Stimulated activated CD4-positive, alpha-beta T cell treated with anti-CD3 and anti-CD28 coated beads, TNF-alpha, amount 100 ng/mL, for 4 hours (primary cell): ENCODE measurements at places on chromosomes 11 and 22.

GRCh38 chr11:10688401-10688800, 5.2 kb downstream of the IRAG1 start:
- DNase-seq, result no peak

DNA sequence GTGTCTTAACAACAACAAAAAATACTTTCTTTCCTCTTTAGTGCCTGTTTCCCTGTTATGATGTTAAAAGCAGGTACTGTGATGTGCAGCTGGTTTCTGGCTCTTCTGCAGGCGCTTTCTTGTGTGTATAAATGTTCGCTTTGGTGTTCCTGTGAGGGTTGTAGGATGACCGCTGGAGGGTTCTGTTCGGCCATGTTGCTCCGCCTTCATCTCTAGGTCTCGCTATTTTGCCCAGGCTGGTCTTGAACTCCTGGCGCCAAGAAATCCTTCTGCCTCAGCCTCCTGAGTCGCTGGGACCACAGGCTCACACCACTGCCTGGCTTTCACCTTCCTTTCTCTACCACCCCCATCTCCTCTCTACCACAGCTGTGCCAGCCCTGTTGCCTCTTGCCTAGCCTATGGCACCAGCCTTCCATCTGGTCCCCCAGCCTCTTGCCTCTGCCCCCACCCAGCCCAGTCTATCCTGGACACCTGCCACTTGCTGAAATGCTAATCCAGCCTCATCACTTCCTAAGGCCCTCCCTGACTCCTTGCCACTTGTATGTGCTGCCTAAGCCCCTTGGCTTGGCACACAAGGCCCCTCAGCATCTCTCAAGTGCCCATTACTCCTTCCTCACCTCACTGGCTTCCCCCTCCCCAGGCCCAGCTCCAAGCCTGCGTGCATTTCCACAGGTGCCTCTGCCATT, 5.5 kb downstream of the LRRC74B start:
- no peak for DNase-seq

- DNase-seq, result no peak
Measured at GRCh38 chr11:83249972-83250593, 36.1 kb downstream of the CCDC90B start.

DNA sequence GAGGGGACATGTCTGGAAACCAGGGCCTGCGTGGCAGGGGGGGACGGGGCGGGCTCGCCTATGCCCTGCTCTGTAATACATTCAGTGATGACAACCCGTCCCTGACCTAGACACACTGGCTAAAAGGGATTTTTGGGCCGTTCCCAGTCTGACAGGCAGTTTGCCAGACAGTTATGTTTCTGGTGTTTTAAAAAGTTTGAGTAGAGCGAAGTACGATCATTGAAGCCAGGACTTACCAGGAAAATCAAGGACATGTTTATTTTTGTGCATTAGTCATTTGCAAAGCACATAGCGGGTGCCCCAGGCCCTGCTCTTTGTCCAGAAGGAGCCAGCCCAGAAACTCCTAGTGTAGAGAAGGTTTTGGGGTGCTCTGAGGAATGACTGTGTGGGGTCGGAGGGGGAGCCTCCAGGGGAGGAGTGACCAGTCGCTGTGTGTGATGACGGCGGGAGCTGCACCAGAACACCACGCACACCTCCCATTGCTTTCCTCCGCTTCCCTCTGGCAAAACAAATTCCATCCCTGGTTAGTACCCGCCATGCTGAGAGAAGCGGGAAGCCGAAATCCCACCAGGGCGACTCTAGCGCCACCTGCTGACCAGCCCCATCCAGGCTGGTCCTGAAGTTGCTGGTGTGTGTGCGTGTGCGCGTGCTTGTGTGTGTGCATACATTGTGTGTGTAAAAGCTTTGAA, 50.8 kb downstream of the FBLN1 start:
- no peak for DNase-seq

DNA sequence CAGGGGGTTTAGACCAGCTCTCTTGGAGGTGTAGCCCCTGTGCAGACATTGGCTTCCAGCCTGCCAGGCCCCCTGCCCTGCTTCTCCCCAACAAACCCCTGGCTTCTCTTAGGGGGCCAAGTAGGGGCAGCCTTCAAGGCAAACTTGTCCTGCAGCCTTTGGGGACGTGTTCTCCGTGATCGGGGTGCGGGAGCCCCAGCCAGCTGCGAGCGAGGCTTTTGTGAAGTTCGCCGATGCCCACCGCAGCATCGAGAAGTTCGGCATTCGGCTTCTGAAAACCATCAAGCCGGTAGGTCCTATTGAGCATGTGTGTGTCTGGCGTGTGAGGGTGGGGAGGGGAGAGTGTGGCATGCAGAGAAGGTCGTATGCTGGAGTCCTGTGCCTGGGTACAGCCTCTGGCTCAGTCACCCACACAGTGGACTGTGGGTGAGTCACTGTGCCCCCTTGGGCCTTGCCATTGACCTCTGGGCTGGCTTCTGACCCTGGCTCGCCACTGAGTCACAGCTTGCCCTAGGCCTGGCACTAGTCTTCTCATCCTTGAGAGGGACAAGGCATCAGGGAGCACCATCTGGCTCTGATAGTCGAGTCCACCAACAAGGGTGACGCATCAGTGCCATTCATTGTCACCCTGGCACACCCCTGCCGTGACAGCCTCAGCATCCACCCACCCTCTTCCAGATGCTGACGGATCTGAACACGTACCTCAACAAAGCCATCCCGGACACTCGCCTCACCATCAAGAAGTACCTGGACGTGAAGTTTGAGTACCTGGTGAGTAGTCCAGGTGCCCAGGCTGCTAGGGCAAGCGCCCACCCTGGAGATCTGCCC, 11.4 kb downstream of the SLC16A8 start:
- DNase-seq, result no peak

GRCh38 chr22:44210722-44211121, 30.0 kb downstream of the PARVG start:
- no peak for DNase-seq

DNA sequence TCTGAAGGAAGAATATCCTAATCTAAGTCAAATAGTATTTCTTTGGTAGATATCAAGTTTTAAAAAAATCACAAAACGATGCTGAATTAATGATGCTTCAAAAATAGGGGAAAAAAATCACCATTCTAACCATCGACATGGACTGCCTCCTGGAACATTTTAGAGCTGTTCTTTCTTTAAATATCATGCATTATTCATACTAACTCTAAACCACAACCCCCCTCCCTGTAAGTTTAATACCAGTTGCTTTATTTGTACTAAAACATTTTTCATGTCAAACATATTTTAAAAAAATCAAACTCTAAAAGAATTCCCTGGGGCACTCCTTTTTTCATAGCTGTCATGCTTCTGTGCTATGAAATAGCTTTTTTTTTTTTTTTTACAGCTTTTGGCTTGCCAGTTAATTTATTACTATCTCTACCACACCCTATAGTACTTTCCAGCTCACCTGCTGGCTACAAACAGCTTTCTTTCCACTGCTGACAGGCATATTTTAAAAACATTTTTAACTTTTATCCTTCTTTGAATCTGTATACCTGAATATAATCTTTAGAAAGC, 256.9 kb downstream of the SOX6 start:
- no peak for DNase-seq

- DNase-seq, result no peak
Measured at GRCh38 chr11:131703311-131703710, 332.9 kb downstream of the NTM start.

DNA sequence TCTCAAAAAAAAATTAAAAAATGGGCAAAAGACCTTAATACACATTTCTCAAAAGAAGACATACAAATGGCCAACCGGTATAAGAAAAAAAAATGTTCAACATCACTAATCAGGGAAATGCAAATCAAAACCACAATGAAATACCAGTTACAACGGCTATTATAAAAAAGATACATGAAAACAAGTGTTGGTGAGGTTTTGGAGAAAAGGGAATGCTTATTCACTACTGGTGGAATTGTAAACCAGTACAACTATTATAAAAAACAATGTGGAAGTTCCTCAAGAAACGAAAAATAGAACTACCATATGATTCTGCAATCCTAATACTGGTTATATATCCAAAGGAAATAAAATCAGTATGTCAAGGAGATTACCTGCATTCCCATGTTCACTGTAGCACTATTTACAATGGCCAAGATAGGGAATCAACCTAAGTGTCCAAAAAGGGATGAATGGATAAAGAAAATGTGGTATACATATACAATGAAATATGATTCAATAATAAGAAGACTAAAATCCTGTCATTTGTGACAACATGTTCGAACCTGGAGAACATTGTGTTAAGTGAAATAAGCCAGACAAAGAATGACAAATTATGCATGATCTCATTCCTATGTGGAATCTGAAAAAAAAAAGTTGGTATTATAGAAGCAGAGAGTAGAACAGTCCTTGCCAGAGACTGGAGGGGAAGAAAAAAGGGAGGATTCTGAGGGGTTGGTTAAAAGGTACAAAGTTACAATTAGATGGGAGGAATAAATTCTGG, 256.9 kb upstream of the PITPNB start:
- DNase-seq, result no peak

DNA sequence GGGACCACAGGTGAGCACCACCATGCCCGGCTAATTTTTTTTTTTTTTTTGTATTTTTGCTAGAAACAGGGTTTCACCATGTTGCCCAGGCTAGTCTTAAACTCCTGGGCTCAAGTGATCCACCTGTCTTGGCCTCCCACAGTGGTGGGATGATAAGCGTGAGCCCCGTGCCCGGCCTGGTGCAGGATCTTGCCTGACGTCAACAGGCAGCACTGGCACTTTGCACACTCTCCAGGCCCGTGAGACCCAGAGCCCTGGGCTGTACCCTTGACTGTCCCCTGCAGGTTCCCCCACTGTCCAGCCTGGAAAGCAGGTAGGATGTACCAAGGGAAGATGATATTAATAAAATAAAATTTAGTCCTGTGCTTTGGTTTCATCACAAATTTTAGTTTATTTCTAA, 29.1 kb upstream of the PANX2 start:
- DNase-seq, result no peak

DNA sequence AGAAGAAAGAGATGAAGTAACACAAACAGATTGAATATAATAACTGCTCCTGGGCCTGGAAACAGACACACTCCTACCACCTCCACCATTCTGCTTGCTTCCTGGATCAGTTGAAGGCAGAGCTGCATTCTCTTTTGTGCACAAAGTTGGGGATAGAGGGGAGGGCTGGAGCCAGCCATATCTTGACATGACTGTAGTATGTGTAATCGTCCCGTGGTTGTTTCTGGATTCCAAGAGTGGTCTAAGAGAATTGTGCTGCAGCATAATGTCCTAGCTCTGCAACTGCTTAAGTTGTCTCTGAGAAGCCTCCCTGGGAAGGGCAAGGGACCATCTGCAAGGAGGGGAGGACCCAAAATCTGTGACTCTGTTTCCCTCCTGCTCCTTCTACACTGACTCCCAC, 3.2 kb downstream of the CRY2 start:
- DNase-seq, result no peak

- DNase-seq, result no peak
Measured at GRCh38 chr11:7575841-7576725, 62.3 kb downstream of the PPFIBP2 start.
